Progenitor cell of endocrine pancreas (in vitro differentiated cells): ENCODE measurements at places on chromosomes 11 and 22.

GRCh38 chr11:92297567-92298553 is 73.2 kb downstream of the FAT3 start:
- H3K4me3 ChIP-seq, result no peak overlapping the region
- no peaks in the 10 kb centered on the region for H3K36me3 ChIP-seq
- H3K27me3 ChIP-seq, result no peaks in the 10 kb centered on the region
- DNase-seq, result no peak

GRCh38 chr11:97683733-97684132 is 1293.9 kb downstream of the JRKL start:
- DNase-seq, result no peak
- no peak overlapping the region for H3K4me3 ChIP-seq
- H3K27ac ChIP-seq, result no peak overlapping the region
- H3K4me1 ChIP-seq, result peaks cover 2% of the 10 kb centered on the region
- H3K27me3 ChIP-seq, result no peaks in the 10 kb centered on the region
- no peaks in the 10 kb centered on the region for H3K36me3 ChIP-seq

DNA sequence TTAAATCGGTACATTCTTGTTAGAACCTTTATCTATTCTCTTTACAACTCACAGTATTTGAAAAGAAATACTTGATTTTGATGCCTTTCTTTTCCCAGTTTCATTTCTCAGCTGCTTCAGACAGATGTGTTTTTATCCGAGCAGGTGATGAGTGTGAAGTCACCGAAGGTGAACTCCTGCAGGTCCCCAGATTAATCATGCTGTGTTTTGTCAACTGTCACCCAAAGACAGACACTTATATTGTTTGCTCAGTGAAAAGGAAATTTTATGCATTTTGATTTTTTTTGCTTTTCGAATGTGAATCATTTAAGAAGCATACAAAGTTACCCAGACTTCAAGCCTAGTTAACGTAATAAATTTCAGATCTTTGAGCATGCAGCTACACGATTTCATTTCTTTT is 7.8 kb upstream of the TMPRSS13 start:
- peaks cover 6% of the 10 kb centered on the region for H3K27me3 ChIP-seq
- no peak for DNase-seq
- no peak overlapping the region for H3K4me3 ChIP-seq
- H3K4me1 ChIP-seq, result peaks cover 13% of the 10 kb centered on the region

- H3K27ac ChIP-seq, result no peak overlapping the region
- H3K36me3 ChIP-seq, result peaks cover 3% of the 10 kb centered on the region
- H3K4me3 ChIP-seq, result no peak overlapping the region
- H3K27me3 ChIP-seq, result peaks cover 19% of the 10 kb centered on the region
- DNase-seq, result no peak
- H3K4me1 ChIP-seq, result peaks cover 6% of the 10 kb centered on the region
Observed at GRCh38 chr22:27768027-27768653, 33.4 kb downstream of the MN1 start.

GRCh38 chr11:93524173-93524536 is 19.0 kb downstream of the SMCO4 start:
- H3K4me1 ChIP-seq, result peaks cover 28% of the 10 kb centered on the region
- peaks cover 2% of the 10 kb centered on the region for H3K36me3 ChIP-seq
- DNase-seq, result no peak

- H3K27me3 ChIP-seq, result peaks cover 22% of the 10 kb centered on the region
- H3K36me3 ChIP-seq, result no peaks in the 10 kb centered on the region
Observed at GRCh38 chr22:49686495-49687219, 141.0 kb downstream of the BRD1 start.

- no peaks in the 10 kb centered on the region for H3K36me3 ChIP-seq
- peak overlapping the region; percentile 81 for H3K4me3 ChIP-seq
- no peaks in the 10 kb centered on the region for H3K27me3 ChIP-seq
- peak overlapping the region; percentile 87 for H3K27ac ChIP-seq
- peaks cover 23% of the 10 kb centered on the region for H3K4me1 ChIP-seq
- no peak for DNase-seq
Observed at GRCh38 chr11:117315285-117316196, 515 bp downstream of the BACE1 start.
